Esophagus squamous epithelium (tissue), 5 donors: ENCODE measurements at places on chromosomes 7 and 10.

DNA sequence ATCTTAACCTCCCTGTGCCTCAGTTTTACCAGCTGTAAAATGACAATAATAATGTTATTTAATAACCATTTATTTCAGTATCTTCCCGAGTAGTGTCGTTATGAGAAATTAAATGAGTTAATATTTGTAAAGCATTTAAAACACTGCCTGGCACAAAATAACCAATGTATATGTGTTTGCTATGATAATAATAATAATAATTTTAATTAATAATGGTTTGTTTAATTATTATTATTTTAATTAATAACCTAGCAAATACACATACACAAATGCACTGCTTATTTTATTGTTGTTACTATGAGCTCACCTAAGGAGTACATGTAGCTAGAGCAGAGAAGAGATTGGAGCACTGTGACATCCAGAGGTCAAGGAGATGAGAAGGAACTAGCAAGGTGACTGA lies 18.2 kb upstream of the GPNMB start:
- no peak for DNase-seq

GRCh38 chr7:130950741-130951140 lies 216.7 kb upstream of the KLF14 start:
- DNase-seq, result no peak

GRCh38 chr7:12941512-12941911 lies 254.1 kb downstream of the ARL4A start:
- no peak for DNase-seq

GRCh38 chr10:31083765-31084184 lies 52.1 kb upstream of the ZNF438 start:
- no peak for DNase-seq

- DNase-seq, result no peak
Measured at GRCh38 chr10:116073001-116073400, 200.0 kb downstream of the GFRA1 start.

DNA sequence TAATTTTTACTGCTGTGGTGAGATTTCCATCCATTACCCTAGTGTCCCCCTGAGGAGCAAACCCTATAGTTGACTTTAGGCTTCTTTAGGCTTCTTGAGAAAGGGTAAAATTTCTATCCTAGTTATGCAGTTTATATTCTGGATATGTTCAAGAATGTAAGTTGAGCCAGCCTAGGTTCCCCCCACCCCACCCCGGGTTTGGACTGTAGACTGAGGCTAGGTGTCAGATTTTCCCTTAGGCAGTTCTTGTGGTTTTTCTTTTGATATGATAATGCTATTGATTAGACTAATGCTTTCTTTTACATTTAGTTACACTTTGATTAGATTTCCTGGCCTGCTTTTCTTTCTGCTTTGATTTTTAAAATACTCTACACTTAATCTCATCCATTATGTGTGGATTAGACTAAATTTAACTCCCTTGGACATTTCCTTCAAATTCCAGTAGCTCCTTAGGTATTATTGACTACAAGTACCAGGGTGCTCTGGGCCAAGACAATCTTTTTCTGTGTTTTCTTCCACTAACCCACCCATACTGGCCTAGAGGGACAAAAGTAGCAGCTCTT lies 37.7 kb downstream of the NRF1 start:
- DNase-seq, result no peak

- no peak for DNase-seq
Measured at GRCh38 chr7:106061301-106061979, 50.7 kb downstream of the SYPL1 start.

GRCh38 chr10:132403511-132404168 lies 6.6 kb downstream of the PWWP2B start:
- no peak for DNase-seq

DNA sequence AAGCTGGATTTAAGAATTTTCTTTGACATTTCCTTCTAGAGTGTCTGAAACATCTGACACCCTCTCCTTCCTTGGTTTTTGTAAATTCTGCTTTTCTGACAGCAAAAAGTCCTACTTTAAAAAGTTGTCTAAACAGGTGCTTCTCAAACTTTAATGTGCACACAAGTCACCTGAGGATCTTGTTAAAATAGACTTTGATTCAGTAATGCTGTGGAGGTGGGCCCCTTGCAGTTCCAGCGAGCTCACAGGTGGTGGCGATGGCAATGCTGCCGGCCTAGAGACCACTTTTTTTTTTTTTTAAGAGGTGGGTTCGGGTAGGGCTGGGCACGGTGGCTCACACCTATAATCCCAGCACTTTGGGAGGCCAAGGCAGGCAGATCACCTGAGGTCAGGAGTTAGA lies 77.1 kb downstream of the ABCC2 start:
- DNase-seq, result no peak

DNA sequence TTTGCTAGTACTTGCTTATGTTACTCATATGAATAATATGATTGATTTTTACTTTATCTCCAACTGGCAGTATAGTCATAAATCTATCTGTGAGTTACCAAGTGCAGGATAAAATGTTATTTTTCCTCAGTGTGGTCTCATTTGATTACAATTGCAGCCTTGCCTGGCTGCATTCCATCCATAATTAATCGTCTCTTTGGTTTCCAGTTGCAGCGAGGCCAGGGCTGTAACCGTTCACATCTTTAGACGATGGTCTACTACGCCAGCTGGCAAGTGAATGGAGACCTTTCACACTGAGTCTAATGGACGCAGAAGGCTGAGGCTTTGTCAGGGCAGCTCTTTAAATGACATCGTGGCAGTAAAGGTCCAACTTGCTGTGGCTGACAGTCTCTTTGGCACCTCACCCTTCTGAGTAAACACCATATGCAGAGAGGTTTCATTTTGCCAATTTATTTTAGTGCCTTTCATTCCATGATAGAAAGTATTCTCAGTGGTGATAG lies 84.0 kb downstream of the ARL4A start:
- no peak for DNase-seq

- DNase-seq, result no peak
Measured at GRCh38 chr10:44425466-44425865, 40.6 kb upstream of the CXCL12 start.

GRCh38 chr10:122462533-122463465 lies 1.4 kb downstream of the HTRA1 start:
- DNase-seq, result no peak

GRCh38 chr7:106345421-106346166 lies 60.8 kb upstream of the NAMPT start:
- no peak for DNase-seq

DNA sequence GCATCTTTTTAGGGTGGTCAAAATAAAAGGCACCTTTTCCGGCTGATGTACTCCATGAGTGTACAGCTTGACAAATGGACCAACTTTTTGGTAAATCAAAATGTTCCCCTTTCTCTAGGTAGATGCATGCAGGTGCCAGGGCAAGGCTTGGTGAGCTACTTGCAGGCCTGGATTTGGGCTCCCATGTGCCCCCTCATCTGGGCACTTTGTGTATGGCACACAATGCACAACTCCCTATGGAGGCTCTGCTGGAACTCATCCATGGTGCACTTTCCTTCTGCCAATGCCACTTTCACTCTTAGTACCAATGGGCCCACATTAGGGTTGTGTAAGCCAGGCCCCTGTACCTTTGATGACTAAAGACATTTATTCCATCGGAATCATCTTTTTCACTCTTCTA lies 300.8 kb downstream of the SDHAF3 start:
- no peak for DNase-seq

DNA sequence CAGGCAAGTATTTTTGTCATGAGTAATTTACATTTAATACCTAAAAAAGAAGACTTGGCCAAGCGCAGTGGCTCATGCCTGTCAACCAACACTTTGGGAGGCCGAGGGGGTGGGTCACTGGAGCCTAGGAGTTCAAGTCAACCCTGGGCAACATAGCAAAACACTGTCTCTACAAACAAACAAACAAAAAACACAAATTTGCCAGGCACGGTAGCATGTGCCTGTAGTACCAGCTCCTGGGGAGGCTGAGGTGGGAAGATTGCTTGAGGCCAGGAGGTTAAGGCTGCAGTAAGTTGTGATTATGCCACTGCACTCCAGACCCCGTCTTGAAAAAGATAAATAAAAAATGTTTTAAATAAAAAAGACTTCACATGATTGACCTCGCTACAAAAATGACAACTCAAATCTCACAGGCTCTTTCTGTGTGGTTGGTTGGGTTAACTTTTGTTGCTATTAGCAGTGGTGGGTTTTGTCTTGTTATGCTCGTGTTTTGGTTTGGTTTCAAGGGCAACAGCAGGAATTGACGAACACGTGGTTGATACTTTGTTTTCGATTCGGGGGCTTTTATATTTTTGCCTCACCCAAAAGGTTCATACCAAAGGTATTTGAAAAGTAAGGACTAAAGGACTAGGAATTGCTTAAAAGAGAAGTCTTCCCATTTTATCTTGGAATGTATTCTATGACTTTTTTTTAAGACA lies 227.2 kb upstream of the MKLN1 start:
- DNase-seq, result no peak

- no peak for DNase-seq
Measured at GRCh38 chr7:6092953-6093354, 61.8 kb downstream of the ANKRD61 start.

- no peak for DNase-seq
Measured at GRCh38 chr7:111047595-111047994, 43.3 kb upstream of the LRRN3 start.

- DNase-seq, result no peak
Measured at GRCh38 chr10:22988581-22989360, 60.9 kb downstream of the ARMC3 start.

DNA sequence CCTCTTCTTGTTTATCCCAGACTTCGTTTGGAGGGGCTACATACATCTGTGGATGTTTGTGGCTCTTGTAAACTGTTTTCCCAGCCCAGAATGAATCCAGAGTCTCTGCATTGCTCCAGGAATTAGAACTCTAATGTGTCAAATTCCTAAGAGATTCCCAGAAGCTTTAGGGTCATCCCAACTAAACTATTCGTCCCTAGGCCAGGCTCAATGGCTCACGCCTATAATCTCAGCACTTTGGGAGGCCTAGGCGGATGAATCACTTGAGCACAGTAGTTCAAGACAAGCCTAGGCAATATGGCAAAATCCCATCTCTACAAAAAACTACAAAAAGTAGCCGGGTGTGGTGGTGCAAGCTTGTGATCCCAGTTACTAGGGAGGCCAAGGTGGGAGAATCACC lies 28.5 kb downstream of the ARHGAP19 start:
- DNase-seq, result no peak

GRCh38 chr7:11706666-11707605 lies 125.1 kb downstream of the THSD7A start:
- no peak for DNase-seq
